ENCODE measurements at places on chromosomes 3 and 15.

- DNase-seq, result no peak
Measured at GRCh38 chr3:97131476-97131875, 317.1 kb downstream of the EPHA6 start.

- no peak for DNase-seq
Measured at GRCh38 chr15:62603742-62604141, 438.7 kb upstream of the C2CD4B start.

- DNase-seq, result no peak
Measured at GRCh38 chr3:157979022-157979421, 127.2 kb downstream of the SHOX2 start.

GRCh38 chr3:139111392-139112229 lies 66.9 kb upstream of the PRR23C start:
- DNase-seq, result no peak

GRCh38 chr3:2303566-2303965 lies 204.9 kb downstream of the CNTN4 start:
- DNase-seq, result no peak

DNA sequence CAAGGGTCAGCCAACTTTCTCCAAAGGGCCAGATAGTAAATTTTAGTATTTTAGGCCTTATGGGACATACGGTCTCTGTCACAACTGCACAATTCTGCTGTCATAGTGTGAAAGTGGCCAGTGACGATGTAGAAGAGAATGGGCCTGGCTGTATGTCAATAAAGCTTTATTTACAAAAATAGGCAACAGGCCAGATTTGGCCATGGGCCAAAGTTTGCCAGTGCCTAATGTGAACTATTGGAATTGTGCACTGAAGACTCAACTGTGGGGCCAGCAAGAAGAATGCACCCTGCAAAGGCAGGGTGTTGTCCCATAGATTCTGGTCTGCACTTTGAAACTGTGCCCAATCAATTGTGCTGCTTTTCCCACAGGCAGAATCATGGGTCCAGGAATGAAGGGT lies 69.4 kb upstream of the PRR23E start:
- DNase-seq, result no peak

GRCh38 chr3:21791356-21791755 lies 40.3 kb upstream of the ZNF385D start:
- no peak for DNase-seq

DNA sequence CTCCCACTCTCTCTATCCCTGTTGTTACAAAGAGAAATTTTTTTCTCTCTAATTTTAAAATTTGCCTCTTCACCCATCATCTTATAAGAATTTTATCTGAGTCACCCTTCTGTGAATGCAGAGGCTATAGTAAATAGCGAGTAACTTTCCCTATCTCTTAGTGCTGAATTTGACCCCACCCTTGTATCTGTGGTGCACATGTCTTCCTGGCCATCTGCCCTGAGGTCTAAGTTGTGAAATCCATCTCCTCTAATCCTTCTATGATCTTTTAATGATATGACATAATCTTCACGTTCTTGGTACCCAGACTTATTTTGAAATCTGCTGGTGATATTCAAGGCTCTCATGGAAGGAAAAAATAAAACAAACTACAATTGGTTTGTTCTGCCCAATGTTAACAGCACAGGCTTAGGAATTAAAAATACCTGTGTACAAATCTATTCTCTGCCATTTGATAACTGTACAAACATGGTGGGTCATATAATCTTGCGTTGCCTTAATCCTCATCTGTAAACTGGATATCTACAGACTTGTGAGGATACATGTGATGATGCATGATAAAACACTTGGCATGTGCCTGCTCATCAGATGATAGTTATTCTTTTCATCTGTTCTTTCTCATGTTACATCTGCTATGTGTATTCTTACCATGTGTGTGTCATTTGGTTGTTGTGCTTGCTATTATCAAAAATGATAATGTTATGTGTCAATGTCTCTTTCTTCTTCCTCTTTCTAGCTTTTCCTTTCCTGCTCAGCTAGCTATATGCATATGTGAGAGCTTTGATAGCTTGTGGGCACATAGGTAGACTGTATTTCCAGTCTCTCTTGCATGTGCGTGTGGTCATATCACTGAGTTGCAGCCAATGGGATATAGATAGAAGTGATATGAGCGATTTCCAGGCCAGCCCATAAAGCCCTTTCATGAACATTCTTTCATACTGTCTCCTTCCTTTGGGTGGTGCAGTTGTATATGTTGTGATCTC lies 13.7 kb upstream of the CCR3 start:
- DNase-seq, result no peak

DNA sequence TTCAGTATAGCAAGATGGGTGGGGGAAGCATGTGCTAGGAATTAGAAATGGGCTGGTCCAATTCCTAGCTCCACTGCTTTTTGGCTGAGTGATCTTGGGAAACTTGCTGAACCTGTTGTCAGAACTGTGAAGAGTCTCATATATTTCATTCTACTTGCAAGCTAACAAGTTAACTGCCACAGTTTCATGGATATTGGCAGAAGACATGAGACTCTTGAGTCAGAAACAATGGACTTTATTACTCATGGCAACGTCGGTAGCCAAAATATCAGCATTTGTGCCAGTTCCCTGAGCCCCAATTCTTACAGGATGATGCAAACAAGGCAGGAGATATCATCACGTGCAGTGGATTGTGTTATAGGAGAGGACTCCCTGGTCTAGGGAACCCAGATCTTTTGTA lies 26.6 kb upstream of the PLAAT1 start:
- no peak for DNase-seq

GRCh38 chr3:129783470-129783869 lies 110.0 kb downstream of the TMCC1 start:
- DNase-seq, result no peak

DNA sequence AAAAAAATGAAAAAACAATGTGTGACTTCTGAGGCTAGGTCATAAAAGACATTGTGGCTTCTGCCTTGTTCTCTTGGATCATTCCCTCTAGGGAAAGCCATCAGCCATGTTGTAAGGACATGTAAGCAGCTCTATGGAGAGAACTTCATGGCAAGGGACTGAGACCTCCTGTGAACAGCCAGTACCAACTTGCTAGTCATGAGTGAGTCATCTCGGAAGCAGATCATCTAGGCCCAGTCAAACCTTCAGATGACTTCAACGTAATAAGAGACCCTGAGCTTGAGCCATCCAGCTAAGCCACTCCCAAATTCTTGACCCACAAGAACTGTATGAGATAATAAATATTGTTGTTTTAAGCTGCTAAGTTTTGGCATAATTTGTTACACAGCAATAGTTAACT lies 4.9 kb downstream of the MON1A start:
- no peak for DNase-seq

GRCh38 chr3:196590279-196590678 lies 21.8 kb downstream of the FBXO45 start:
- no peak for DNase-seq

- peak; percentile 28 for DNase-seq
Measured at GRCh38 chr15:72229076-72229946, 1.7 kb downstream of the PKM start.

- DNase-seq, result no peak
Measured at GRCh38 chr15:73483053-73483452, 40.1 kb downstream of the REC114 start.

DNA sequence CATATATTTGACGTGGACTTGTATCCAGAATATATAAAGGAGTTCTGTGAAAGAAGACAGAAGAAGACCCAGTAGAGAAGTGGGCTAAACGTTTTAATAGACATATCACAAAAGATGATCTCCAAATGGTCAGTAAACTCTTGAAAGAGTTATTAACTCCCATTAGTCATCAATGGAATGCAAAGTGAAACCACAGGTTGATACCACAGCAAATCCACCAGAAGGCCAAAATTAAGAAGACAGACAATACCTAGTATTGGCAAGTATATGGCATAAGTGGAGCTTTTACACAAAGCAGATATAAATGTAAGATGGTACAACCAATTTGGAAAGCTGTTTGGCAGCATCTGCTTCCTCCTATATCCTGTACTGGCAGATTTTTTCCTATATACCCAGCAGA lies 6.0 kb downstream of the SPATA16 start:
- no peak for DNase-seq

DNA sequence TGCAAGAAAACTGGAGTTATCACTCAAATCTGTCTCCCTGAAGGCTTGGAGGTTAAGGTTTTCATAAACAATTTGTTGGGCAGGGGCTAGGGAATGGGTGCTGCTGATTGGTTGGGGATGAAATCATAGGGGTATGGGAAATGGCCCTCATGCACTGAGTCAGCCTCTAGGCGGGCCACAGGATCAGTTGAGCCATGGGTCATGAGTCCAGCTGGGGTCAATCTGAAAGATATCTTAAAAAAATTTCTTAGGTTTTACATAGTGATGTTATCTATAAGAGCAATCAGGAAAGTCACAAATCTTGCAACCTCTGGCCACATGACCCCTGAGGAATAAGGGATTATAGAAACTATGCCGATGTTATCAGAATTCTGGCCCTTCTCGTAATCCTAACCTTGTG lies 491.7 kb downstream of the ZIC1 start:
- DNase-seq, result no peak

DNA sequence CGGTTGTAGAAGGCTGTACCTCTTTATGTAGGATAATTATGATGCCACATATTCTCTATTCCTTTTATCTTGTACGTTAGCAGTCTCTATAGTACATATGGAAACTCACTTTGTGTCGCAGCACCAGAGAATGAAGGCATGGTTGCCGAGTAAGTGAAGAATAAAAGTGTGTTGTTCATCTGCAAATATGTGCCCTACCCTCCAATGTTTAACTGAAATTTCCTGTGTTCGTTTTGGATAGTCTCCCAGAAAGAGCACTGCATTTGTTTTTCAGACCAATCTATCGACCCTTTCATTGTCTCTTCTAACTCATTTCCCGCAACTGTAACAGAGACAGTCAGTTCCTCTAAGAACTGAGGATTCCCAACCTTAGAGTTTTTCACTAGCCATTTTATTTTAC lies 592.8 kb downstream of the TUSC7 start:
- DNase-seq, result no peak

- DNase-seq, result no peak
Measured at GRCh38 chr3:94020293-94020692, 8.1 kb downstream of the STX19 start.

- DNase-seq, result no peak
Measured at GRCh38 chr3:7745711-7746110, 755.9 kb upstream of the LMCD1 start.

GRCh38 chr15:90957791-90958190 lies 3.1 kb downstream of the RCCD1 start:
- no peak for DNase-seq

- DNase-seq, result no peak
Measured at GRCh38 chr3:141147657-141148056, 84.0 kb upstream of the PXYLP1 start.

GRCh38 chr3:124850212-124850611 lies 37.0 kb downstream of the ITGB5 start:
- no peak for DNase-seq

GRCh38 chr3:164814106-164814505 lies 264.2 kb downstream of the SI start:
- no peak for DNase-seq

DNA sequence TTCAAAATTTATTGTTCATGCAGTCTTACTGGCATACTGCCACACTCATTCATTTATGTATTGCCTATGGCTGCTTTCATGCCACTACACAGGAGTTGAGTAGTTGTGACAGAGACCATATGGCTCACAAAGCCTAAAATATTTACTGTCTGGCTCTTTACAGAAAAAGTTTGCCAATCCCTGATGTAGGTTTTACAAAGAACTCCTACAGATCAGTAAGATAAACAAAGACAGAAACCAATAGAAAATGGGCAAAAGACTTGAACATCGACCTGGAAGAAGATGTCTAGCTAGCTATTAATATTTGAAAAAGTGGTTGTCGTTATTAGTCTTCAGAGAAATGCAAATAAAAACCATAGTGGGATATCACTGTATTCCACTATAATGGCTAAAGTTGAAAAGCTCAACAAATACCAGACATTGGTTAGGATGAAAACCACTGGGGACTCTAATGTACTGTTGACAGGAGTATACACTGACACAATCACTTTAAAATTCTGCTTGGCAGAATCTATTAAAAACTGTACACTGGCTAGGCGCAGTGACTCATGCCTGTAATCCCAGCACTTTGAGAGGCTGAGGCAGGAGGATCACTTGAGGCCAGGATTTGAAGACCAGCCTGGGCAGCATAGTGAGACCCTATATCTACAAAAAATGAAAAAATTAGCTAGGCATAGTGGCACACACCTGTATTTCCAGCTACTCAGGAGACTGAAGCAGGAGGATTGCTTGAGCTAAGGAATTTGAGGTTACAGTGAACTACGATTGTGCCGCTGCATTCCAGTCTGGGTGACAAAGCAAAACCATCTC lies 87.7 kb downstream of the NEO1 start:
- DNase-seq, result no peak

DNA sequence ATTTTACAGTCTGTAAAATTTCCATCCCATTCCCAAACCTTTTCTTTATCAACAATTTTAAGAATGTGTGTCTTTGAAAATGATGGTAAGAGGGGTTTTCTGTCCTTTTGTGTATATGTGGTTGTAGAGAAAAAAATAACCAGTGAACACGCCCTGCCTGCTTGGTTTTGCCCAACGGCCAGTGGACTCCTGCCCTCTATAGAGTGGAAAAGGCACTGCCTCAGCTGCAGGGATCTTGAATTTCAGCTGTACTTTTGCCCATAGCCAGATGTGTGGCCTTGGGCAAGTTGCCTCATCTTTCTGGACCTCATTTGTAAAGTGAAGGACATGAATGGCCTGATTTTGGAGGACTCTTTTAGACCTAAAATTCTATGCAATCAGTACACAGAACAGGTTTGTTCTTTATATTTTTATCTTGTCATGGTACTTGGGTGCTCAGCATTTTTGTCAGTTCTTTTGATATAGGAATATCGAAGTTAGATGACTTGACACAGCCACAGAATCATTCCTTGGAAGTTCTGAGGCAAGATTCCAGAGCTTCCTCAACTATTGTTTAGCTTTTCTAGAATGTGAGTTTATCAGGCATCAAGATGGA lies 81.0 kb downstream of the CLDN11 start:
- no peak for DNase-seq

DNA sequence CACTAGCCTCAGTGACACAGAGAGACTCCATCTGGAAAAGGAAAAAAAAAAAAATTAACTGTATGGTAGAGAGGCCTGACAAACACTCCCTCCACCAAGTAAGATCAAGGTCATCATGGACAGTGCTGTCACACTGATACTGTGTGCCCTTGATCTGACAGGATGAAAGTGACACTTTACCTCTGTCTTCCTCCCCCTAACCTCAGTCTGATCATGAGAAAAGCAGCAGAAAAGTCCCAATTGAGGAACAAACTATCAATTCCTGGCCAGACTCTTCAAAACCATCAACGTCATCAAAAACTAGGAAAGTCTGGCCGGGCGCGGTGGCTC lies 26.7 kb downstream of the PGPEP1L start:
- no peak for DNase-seq

DNA sequence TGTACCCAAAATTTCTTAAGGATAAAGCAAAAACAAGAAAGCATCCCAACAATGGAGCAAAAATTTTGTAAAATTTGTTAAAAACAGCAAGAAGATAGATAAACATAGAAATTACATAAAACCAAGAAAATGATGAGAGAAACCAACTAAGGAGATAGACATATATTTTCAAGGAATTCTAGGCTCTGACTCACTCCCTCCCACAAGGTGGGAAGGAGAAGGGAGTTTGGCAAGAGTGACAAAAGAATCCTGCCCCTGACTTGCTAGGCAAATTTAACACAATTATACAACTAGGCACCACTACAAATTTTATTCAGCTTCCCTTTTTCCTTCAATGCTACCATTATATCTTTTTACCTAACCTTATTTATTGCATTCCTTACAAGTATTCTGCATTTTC lies 70.9 kb downstream of the MYO9A start:
- DNase-seq, result no peak

All from stimulated activated CD4-positive, alpha-beta T cell treated with anti-CD3 and anti-CD28 coated beads, TNF-alpha, amount 100 ng/mL, for 4 hours (primary cell).